Caki2 (cell line): ENCODE measurements at places on chromosomes 3 and 15. TPM values are rescaled to one million over a fixed set of nuclear protein-coding genes. Genes with fewer than 3 reads are reported as not detected.

GRCh38 chr3:43035801-43036365 is 56.8 kb downstream of the GASK1A start:
- no peak for DNase-seq

DNA sequence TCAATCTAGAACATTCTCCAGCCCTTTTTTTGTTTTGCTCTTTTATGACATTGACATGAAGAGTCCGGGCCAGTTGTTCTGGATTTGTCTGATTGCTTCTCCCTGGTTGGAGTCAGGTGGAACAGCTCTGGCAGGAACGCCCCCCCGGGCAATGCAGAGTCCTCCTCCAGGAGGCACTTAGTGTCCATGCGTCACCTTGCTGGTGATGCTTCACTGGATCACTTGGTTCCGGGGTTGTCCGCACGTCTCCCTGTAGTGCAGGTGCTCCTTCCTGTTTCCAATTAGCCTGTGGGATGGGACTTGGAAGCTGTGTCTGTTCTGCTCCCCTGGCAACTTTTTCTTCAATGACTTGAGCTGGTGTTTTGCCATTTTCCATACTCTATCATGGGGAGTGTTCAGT is 9.8 kb downstream of the CSK start:
- DNase-seq: no peak

GRCh38 chr3:128376516-128376915 is 90.2 kb downstream of the DNAJB8 start:
- no peak for DNase-seq

The SUCNR1 gene
- total RNA-seq: 0.47 TPM in 1 of 2 replicates, not detected in the other

The PTX3 gene
- total RNA-seq: 12.3 and 16.9 TPM in 2 replicates
